ENCODE measurements at places on chromosomes 5 and 9.

DNA sequence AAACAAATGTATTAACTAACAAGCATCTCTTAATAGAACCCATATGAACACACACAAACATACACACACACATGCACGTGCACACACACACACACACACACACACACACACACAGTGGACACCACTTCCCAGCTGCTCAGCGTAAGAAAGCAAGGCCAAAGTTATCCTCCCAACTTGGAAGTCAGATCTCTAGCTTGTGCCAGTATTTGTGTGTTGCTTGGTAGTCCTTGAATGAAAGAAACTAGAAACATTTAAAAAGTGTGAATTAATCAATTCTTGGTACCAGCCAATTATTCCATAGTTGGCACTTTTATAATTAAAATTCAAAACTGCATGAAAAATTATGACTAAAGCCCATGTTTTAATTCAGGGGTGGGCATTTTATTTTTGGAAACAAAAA, 178.1 kb downstream of the TMEM161B start:
- DNase-seq: no peak

DNA sequence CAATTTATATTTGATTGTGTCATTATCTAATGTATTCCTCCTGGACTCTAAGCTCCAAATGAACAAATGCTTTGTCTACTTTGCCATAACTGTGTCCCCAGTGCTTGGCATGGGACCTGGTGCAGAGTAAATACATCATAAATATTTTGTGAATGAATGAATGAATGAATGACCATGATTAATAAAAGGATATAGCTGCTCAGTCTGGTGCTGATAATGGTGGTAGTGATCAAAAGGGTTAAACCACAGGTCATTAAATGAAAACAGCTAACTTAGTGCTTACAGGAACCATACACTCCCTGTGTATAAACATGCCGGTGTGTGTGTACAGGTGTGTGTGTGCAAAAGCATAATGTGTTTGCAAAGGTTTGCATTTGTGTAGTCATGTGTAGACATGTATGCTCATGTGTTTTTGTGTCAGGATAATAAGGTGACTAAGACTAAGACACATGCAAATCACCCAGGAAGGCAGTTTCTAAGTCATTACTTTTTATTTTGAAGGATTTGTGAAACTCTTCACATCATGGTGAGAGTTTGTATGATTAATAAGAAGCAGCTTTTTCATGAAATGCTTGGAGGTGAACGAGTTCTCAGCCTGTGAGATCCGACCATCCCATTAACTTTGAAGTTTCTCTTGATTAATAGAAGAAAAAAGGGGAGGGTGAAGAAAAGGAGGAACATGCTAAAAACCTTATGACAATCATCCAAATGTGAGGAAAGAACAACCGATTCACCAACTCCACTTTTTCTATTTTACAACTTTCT, 24.6 kb downstream of the SPARC start:
- DNase-seq: no peak

GRCh38 chr5:16863469-16863946, 72.6 kb downstream of the MYO10 start:
- DNase-seq: no peak

GRCh38 chr5:140042643-140043507, at the start of gene NRG2:
TSS of gene NRG2 (minus strand) at chr5:140043299.
- no peak for DNase-seq

DNA sequence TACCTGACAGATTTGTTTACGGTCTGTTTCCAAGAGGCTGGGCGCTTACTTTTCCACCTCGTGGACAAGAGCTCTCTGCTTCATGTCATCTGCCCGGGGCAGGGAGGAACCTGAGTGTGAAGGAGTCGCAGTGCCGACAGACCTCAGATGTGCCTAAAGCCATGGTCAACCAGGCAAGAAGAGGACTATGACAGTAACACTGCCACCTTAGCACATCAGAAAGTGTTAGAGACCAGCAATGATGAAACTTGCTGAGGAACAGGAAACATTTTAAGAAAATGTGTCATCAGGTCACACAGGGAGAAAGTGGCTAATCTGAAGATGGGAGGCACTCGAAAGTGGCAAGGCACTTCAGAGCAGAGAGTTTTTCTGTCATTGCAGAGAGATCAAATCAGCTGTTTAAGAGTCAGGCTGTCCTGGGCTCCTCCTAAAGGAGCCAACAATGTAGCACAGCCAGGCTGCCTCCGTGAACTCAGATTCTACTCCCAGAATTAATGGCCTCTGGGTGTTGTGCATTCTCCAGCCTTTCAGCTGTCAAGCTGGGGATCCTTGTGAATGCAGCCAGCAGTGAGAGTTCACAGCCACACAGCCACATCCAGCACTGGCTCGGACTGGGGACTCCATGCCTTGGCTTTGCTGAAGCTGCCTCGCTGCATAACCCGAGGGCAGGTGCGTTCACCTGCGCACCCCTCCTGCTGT, 94.6 kb downstream of the RAPGEF1 start:
- DNase-seq: no peak

DNA sequence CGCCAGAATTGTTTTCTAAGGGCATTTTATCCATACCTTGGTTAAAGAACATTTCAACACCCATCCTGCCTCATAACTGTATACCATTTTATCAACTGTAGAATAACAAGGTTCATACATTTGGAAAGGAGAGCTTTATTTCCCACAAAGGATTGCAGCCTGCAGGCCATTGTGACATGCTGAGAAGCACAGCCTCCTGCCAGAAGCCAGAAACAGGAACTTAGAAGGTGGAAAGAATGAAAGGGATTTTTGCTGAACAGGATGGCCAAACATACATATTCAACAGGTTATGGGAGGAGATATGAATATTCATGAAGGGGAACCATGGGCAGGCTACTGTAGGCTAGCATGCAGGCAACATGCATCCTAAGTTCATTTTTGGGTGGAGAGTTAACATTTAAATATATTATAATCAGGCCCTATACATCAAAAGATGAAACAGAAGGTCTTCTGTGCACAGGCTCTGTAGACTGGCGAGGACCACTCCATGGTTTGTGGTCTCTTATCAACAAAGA, 59.9 kb upstream of the DIRAS2 start:
- no peak for DNase-seq

DNA sequence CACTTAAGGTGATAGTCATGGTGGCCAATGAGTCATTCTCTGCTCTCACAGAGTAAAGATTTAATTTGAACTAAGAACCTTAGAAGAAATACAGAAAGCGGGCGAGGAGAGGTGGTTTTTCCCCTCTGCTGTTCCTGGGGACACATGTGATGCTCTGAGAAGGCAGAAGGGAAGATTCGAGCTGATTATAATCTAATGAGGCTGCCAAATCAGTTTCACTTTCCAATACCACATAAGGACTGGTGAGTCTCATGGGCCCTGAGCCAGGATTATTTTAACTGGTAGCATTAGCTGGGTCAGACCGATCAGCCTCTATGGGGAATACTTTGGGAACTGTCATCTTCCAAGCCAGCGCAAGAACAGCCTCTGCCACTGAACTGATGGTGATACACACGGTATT, 116.5 kb downstream of the SLC1A3 start:
- no peak for DNase-seq

DNA sequence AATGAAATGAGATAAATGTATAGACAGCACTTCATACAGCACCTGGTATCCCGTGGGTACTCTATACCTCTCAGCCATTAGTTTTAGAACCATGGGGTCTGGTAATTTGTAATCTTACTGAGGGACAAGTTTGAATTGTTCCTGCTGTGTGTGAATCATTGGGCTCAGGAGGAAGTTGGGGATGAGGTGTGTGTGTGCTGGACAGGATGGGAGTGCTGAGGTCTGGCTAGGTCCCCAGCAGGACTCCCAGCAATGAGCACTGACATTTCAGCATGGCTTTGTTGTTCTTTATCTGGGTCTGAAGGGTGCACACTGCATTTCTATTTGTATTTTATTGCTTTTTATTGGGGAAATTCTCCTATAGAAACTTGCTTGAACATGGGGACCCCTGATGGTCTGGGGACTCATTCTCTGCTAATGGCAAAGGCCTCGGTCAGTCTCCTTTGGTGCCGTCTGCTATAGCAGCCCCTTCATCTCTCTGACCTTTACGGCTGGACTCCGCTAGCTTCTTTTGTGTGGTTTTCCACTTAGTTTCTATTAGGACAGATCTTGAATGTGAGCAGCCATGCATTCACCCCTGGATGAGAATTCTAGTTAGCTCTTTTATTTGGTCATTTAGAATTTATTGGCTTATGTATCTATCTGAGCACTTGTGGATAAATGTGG, 98.1 kb downstream of the SREK1 start:
- DNase-seq: no peak

DNA sequence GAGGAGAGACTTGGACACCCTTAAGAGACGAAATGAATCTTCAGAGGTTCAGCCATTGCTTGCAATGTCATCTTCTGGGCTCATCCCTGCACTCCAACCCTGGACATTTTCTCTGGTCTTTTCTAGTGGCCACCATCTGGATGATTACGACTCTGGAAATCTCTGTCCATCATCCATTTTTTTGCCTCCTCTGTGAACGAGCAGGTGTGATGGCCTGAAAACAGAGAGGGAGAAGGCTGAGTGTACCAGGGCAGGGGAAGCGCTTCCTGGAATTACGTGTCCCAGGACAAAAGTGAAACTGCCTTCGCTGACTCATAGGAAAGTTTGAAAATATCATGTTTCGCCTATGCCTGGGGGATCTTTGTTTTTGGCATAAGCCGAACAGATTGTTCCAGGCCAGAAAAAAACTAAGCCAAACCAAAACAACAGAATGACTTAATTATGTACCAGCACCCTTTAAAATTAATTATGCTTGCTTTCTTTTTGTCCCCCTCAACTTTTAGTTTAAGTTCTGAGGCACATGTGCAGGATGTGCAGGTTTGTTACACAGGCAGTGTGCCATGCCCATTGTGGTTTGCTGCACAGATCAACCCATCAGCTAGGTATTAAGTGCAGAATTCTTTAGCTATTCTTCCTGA, 31.9 kb downstream of the ANKRD33B start:
- DNase-seq: no peak

GRCh38 chr9:126457890-126458289, 131.3 kb downstream of the MVB12B start:
- DNase-seq: no peak

DNA sequence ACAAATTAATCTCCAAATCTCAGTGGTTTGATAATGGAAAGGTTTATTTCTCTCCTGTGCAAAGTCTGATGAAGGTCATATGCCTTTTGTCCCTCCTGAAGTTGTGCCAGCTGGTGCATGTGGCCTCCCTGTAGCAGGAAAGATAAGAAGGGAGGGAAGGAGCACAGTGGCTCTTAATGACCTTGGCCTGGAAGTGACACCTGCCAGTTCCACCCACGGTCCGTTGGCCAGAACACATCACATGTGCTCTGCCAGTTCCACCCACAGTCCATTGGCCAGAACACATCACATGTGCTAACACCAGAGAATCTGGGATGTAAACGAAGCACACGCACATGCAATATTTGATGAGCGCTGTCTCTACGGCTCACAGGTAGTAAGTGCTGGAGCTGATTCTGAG, 130.9 kb downstream of the DOCK2 start:
- DNase-seq: no peak

- no peak for DNase-seq
Observed at GRCh38 chr5:7917130-7918123, 48.5 kb downstream of the MTRR start.

DNA sequence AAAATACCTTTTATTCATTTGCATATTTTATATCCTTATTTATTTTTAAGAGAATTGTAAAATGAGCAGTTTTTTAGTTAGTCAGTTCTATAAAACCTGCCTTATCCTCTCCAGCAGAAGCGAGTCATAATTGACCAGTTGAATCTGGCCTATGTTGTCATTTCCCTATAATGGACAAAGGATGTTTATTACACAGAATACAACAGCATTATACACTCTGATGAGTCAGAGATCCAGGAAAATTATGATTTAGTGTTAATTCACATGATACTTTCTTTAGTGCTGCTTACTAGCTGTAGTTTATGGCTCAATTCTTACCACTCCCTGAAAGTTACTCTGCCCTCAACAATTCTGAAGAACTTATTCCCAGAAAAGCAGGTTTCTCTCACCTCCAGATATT, 26.8 kb upstream of the LURAP1L start:
- no peak for DNase-seq

DNA sequence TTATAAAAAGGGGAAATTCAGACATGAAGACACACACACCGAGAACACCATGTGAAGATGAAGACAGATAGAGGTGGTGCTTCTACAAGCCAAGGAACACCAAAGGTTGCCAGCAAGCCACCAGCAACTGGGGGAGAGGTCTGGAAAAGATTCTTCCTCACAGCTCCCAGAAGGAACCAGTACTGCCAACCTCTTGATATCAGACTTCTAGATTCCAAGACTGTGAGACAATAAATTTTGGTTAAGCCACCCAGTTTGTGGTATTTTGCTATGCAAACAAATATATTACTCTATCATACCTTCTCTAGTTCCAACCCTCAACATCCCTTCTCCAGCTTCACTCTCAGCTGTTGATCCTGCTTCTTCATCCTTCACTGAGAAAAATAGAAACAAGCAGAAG, 451.1 kb downstream of the EBF1 start:
- no peak for DNase-seq

DNA sequence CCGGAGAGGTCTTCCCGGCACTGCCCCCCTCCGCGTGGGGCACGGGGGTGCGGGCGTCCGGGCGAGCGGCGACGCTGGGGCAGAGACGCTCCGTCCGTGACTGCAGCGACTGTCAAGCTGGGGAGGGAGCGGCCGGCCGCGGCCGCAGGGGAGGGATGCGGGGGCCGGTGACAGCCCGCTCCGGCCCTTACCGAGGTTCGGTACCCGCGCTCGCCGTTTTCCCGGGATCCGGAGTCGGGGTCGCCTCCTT, 400 bp downstream of the KDM4C start:
- no peak for DNase-seq

- no peak for DNase-seq
Observed at GRCh38 chr5:26492906-26493459, 545.4 kb downstream of the CDH9 start.

- no peak for DNase-seq
Observed at GRCh38 chr5:179241175-179241574, 104.1 kb downstream of the ADAMTS2 start.

DNA sequence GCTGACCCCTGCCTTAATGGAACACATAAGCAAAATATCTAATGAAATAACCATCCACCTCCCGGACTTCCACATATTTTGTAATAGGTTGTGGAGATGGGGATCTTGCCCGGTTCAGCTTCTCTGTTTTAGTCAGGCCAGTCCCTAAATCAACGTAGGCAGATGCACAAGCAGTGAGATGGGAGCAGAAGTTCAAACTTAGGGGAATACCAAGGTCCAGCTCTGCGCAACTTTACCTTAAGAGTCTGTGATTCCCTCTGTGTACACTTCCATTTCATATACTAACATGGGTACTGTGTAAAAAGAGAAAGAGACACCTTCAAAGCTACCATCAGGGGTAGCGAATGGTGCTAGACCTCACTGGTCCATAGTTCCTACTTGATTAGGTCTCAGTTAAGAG, 110.9 kb downstream of the NTRK2 start:
- DNase-seq: no peak

DNA sequence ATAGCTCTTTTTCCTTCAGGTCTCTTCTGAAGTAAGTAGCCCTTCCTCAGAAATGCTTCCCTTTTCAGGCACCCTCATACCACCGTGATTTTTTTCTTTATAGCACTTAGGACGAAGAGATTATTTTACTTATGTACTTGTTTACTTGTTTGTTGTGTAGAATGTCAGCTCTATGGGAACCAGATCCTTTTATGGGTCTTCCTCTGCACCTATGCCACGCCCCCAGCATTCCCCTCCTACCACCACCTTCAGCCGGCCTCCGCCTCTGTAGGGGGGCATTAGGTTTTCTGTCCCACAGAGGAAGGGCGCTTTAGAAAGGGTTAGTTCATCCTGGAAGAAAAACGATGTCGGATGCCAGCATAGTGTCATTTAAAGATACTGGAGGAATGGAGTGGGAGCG, 1.8 kb downstream of the CDKN2B-AS1 start:
- no peak for DNase-seq

- DNase-seq: no peak
Observed at GRCh38 chr9:123571240-123571639, 215.2 kb downstream of the CRB2 start.

Data from stimulated activated CD4-positive, alpha-beta T cell treated with anti-CD3 and anti-CD28 coated beads, Interleukin-1b, Interleukin-23, amount 100 ng/mL, for 1 hour (primary cell).